Activated CD4-positive, alpha-beta T cell treated with anti-CD3 and anti-CD28 coated beads, Interleukin-10, Interleukin-2, amounts not matched to agents 100 ng/mL and 50 ng/mL, durations not matched to agents 16 hours and 8 hours (primary cell): ENCODE measurements at places on chromosomes 4 and X.

GRCh38 chr4:182547435-182547834 is 304.2 kb downstream of the TENM3 start:
- peak; percentile 79 for DNase-seq

GRCh38 chr4:8225706-8226443 is 26.8 kb downstream of the SH3TC1 start:
- DNase-seq, result no peak

- DNase-seq, result no peak
These were observed 51.0 kb downstream of the DHX15 start for GRCh38 chr4:24533364-24533763.

- DNase-seq, result no peak
These were observed 225.5 kb upstream of the ANKRD50 start for GRCh38 chr4:124937993-124938392.

DNA sequence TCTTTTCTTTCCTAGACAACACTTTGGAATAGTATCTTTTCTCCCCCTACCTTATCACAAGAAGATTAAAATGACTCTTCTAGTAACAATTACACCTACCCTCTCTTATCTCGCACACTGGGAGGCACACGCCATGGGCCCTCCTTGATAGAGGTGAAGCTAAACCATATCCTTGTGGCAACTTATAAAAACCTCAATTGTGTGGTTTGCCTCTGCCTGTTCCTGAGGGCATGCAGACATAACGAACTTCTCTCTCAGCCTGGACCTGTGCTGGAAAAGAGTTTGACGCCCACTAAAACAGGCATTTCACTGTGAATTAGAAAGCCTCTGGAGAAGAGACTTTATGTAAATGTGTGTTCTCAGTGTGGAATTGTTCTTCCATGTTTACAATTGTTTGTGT is 141.2 kb downstream of the NDST3 start:
- DNase-seq, result no peak

- DNase-seq, result no peak
These were observed 19.9 kb downstream of the DHX15 start for GRCh38 chr4:24564488-24564887.

GRCh38 chr4:173530326-173531085 is 477 bp upstream of the HAND2 start:
- DNase-seq, result no peak

- DNase-seq, result no peak
These were observed 169.2 kb upstream of the IL15 start for GRCh38 chr4:141467225-141467624.

- no peak for DNase-seq
These were observed 317.5 kb downstream of the DHRSX start for GRCh38 chrX:2183193-2183725.

DNA sequence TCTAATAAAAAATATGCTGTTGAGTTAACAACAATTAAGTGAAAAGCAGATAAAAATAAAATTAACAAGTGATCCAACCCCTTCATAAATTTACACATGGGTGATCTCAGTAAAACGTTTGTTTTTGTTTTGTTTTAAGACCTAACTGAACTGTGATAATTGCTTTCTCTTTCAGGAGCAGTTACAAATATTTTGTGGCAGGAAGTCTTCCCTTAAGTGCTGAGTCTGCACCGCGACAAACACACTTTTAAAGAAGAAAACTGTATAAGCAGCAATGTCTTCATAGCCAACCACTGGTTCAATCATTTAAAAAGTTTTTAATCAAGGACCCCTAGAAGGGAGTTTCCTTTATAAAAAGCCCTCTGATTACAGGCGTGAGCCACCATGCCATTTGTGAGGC is 53.7 kb upstream of the NFKB1 start:
- DNase-seq, result peak; percentile 12

DNA sequence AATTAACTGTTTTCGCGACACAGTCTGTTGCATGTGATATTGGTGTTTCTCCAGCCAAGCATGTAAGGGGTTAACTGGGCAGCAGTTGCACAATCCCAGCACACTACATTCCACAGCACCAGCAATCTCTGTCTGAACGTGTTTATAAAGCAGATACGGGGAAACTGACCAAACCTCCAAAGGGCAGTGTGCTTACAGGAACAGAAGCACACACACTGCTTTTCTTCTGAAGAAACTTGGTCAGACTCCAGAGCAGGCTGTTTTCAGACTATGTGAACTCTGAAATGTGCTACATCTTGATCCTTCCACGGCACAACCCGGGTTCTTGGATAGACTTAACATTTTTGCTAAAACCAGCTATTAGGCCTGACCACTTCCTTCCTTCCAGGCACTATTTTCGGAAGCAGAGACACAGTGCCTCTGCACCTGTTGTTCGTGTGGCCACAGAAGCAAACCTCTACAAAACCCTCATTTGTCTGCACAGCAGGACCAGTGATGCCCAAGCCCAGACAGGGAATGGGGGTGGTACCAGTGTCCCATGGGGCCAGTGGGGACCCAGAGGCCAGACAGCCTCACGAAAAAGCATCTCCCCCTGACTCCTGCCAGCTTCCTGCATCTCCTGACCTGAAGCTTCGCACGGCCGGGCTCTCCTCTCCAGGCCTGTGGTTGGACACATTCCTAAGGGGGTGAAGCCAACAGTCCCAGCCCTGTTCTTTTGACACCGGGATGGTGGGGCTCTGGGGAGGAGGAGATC is 90.1 kb downstream of the IRF2 start:
- DNase-seq, result peak; percentile 62

DNA sequence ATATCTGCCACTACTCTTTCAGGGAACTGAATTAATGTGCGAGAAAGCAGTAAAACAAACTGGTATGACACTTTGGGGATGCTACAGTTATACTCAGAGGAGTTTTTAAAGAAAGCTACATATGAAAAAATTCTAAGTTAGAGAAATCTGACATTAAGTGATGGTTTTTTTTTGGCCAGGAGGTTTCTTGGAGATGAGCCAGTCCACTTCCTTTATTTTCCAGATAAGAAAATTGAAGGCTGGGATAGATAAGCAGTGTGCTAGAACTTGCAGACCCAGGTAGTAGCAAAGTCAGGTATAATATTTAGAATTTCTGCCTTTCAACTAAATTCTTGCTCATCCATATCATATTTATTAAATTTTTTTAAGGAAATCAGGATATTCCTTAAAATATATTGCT is 106.8 kb downstream of the FAT4 start:
- no peak for DNase-seq

DNA sequence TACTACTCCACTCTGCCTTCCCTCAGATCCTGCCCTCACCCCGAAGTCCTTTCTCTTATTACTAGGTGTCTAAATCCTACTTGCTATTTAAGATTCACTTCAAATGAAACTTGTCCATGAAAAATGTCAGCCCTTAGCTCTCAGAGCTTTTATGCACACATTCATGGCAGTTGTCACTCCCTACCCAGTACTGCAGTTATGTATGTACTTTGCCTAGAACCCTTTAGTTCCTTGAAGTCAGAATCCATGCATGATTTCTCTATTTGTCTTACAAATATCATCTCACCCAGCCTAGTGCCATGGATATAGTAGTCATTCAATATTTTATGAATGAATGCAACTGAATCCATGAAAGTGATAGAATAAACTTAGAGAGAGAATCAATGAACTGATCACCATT is 3.3 kb upstream of the EPGN start:
- DNase-seq, result no peak

DNA sequence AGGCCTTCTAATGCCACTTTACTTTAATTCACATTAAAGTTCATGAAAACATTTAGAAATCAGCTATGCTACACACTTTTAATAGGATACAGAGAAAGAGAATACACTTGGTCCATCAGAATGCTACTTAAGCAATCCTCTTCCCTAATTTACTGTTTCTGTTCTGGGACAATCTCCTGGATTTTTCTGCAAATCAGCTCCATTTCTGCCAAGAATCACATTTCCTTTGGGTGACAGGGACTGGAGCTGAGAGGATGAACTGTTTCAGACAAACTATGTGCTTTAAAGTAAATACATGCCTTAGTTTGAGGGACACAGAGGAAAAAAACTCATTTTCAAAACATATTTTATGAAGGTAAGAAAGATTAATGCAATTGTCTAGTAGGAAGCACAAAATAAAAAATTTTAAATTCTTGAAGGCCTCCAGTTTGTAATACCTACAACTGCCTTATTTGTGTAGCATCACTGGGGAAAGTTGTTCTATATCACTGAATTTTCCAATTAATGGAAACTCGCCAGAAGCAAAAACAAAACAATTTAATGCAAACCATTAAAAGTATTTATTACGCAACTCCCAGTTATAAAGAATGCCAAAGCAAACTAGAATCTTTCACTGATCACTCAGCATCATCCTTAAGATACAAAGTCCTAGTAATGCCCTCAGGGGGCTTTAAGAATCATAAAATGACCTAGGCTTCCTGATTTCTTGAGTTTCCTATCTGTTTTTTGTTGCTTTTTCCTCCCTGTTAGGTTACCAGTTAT is 36.3 kb downstream of the BCLAF3 start:
- DNase-seq, result no peak

DNA sequence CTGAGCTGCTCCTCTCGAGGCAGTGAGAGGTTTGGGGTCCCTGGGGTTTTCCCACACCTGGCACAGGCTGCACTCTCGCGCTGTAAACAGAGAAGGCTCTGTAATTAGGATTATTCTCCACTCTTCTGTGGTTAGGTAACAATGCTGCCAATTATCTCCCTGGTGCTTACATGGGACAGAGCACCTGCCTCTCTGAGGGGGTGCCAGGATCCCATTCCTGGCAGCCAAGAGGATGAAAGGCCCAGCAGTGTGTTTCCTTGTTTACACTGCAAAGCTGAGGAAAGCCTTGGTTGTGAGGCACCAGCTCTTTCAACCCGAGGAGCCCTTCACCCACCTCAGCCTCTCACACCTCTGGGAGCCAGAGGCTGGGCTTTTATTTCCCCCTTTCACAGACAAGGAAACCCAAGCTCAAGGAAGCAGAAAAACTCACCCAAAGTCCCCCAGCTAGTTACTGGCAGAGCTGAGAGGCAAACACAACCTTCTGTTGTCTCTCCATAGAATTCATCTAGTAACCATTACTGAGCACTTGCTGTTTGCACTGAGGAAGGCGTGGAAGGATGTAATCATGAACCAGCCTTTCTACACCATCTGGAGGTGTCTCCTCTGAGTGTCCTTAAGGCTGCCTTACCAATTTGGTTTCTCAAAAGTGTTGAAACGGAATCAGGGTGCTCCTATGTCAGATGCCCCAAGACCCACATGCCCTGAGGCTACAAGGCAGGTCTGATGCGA is 39.7 kb upstream of the PROM1 start:
- DNase-seq, result no peak

GRCh38 chr4:78543424-78544125 is 8.0 kb upstream of the ANXA3 start:
- peak; percentile 16 for DNase-seq

GRCh38 chr4:55838356-55838755 is 15.1 kb upstream of the EXOC1 start:
- no peak for DNase-seq

- no peak for DNase-seq
These were observed 94.1 kb upstream of the PPP3CA start for GRCh38 chr4:101441446-101441845.

DNA sequence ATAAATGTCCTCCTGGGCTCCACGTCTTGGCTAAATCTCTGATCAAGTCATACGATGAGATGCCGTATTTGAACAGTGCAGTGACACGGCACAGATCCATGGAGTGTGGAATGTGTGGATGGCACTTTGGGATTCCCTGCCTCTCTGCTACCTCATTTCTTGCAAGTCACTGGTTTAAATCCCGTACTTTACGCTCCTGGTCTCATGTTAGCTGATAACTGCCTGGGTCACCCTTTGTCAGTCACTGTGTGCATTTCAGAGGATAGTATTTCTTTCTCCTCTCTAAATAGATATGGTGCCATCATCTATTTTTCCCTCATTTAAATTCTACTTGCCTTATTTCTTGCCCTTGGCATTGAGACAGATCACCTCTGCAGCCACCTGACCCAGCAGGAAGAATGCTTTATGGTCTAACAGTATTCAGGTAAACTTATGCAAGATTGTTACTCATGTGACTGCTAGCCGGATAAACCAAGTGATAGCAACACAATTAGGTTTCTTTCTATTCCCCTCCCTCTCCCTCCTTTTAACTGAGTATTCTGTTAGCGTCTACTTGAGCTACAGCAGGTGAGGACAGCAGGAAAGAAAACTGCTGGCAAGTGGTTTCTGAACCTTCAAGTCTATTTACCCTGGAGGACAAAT is 2.8 kb downstream of the EGF start:
- no peak for DNase-seq

DNA sequence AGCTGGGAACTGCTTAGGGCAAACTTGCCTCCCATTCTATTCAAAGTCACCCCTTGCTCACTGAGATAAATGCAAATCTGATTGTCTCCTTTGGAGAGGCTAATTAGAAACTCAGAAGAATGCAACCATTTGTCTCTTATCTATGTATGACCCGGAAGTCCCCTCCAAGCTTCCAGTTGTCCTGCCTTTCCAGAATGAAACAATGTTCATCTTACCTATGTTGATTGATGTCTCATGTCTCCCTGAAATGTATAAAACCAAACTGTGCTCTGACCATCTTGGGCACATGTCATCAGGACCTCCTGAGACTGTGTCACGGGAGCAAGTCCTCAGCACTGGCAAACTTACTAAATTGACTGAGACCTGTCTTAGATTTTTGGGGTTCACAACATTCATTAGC is 37.1 kb upstream of the TMPRSS11E start:
- no peak for DNase-seq

DNA sequence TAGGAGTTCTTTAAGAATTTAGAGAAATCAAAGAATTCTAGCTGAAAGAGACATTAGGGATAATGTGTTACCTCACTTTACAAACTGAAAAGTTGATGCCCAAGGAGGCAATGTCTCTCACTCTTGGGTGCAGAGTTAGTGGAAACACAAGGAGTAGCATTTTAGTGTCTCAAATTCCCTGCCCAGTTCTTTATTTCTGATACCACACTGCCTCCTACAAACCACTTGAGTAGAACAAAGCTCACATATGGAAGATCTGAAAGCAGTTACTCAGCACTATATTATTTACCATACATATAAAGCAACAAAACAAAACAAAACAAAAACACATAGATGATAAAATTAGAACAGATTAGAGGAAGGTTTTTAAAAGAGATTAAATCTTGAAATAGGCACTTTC is 124.2 kb downstream of the REELD1 start:
- DNase-seq, result no peak

GRCh38 chr4:124961138-124961750 is 248.7 kb upstream of the ANKRD50 start:
- DNase-seq, result no peak

- DNase-seq, result peak; percentile 6
These were observed 66.6 kb downstream of the ING2 start for GRCh38 chr4:183571350-183571941.

DNA sequence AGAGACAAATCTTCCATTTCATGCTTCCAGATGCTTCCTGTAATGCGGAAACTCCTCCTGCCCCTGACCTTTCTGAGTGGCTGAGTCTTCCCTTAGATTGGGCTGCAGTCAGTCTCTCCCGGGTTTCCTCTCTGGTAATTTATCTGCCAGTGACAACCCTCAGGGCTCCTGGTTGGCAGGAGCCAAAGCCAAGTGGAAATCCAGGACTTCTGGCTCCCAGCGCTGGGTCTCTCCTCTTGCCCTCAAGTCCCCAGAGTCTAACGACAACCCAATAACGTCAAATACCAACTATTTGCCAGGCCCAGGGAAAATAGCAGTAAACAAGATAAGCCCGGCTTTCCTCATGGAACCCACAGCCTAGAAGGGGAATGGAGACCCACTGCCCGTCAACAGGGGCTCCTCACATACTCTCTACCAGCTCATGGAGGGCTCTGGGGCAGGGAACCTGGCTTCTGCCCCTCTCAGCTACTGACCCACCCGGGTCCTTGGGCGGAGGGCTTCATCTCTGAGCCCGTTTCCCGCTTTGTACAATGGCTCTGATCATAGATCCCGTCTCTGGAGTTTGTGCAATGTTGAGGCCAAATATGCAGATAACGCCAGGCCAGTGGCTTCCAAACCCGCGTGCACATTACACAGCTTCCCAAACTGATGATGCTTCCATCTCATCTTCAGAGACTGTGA is 1.1 kb upstream of the TBC1D14 start:
- DNase-seq, result no peak
